ENCODE measurements at places on chromosomes 6 and 20.

DNA sequence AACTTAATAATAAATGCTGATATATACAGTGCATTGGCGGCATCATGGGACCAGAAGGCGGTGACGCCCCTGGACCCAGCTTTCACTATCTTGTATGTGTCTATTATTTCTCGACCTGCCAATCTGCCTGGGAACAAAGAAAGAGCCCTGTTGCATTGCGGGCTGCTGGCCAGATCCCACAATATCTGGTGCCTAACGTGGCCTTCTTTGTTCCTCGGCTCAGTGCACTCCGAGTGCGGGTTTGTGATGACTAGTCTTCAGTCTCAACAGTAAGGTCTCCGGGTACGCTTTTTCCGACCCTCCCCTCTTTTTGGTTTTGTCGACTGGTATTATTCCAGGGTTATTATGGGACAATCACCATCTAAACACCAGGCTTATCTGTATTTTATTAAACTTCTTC is 291.5 kb downstream of the TBC1D32 start:
- DNase-seq = no peak

DNA sequence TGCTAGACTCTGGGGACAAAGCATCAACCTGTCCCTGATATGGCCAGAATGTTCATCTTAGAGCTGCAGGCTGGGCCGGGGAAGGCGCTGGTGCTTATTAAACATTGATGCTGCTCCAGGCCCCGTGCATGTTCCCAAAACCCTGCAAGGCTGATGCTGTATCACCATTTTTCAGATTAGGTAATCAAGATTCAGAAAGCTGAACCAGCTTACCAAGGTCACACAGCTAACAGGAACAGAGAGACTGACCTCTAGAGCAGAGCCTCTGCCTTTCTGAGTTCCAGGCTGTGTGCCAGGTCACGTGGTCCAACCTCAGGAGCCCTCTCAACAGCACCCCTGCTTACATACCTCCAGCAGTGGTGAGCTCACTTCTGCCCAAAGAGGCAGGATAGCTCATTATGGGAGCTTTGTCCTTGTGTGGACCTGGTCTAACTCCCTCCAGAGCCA is 16.1 kb upstream of the VSTM2L start:
- no peak for DNase-seq

- no peak for DNase-seq
These were observed 871 bp upstream of the SYNDIG1 start for GRCh38 chr20:24468401-24469115.

GRCh38 chr6:71254323-71254722 is 34.3 kb upstream of the OGFRL1 start:
- peak; percentile 63 for DNase-seq

GRCh38 chr20:14445902-14446301 is 108.5 kb upstream of the FLRT3 start:
- no peak for DNase-seq

DNA sequence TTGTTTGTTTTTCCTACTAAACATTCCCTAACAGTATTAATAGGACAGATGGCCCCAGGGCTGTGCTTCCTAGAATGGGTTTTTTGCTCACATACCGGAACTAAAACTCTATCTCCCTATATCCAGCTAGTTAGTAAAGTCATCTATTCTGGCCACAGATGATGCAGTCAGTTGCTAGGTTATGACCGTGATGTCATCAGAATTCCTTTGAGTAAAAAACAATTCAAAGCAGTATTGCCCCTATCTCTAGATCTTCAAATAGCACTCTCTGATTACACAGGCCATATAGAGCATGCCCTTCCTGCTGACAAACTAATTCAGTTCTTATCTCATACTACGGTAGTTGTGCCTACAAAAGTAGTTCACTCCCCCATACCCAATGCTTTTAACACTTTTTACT is 17.9 kb upstream of the ZNF451 start:
- no peak for DNase-seq

DNA sequence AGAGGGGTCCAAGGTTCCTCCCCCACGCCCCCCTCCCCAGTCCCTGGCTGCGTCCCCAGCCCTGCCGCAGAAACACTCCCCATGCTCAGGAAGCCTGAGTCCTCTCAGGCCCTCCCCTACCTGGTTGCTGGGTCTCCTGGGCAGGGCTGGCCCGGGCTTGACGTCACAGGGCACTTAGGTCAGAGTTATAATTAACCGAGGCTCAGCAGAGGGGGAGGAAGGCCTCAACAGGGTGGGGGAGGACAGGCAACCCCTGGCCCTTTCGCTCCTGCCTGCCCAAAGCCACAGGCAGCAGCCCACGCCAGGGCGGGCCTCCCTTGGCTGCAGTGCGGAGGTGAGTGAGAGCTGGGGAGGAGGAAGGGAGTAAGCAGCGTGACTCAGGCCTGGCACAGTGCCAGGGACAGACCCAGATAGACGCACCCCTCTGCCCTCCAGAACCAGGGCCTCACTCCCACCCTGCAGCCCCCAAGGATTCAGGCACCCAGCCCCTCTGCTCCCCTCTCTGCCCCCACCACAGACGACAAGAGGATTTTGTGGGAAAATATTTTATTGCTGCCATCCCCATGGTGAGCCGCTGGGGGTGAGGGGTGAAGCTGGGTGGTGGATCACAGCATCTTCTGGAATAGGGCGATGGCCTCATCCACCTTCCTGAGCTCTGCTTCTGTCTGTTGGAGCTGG is at the start of gene VWA7:
TSS of gene VWA7 (minus strand) at position 340 of the 678 bp plus-strand sequence. CDS start 549 bp downstream, outside the sequence.
- peak; percentile 72 for DNase-seq

DNA sequence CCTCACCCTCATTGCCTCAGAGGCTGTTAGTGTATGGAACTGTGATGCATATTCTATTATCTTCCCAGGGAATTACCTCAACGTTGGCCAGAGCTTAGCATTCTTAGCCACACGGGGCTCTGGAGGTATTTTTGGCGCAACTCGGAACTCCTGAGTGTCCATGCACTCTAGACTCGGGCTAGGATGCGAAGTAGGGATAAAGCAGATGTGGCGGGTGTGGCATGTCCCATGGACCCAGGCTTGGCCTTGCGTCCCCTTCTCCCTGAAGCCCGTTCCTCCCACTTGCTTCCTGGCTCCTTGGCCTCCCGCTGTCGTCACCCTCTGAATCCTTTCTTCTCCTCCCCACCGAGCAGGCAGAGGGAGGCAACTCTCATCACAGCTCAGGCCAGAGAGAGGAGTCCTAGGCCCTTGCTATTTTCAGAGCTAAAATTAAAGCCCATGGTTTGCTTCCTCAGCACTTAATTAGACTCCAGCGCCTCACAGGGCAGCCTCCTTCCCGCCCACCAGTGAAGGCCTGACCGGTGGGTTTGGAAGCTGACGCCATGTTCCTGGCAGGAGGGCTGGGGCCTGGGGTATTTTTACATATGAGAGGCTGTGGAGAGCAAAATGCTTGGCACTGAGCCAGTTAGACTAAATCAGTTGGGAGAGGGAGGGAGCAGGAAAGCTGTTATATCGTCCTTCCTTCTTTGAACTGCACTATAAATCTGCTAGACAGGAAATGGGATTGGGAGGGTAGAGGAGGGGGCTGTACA is 138.7 kb downstream of the FOXO3 start:
- DNase-seq = peak; percentile 49

GRCh38 chr20:23623666-23624323 is 14.0 kb downstream of the CST3 start:
- no peak for DNase-seq

GRCh38 chr6:151451417-151451949 is 443 bp downstream of the RMND1 start:
- DNase-seq = no peak

GRCh38 chr20:32140603-32141002 is 31.1 kb downstream of the TM9SF4 start:
- no peak for DNase-seq

GRCh38 chr6:143166247-143166695 is 105.6 kb downstream of the AIG1 start:
- DNase-seq = no peak

GRCh38 chr20:53550280-53551187 is 43.1 kb downstream of the ZNF217 start:
- DNase-seq = no peak

DNA sequence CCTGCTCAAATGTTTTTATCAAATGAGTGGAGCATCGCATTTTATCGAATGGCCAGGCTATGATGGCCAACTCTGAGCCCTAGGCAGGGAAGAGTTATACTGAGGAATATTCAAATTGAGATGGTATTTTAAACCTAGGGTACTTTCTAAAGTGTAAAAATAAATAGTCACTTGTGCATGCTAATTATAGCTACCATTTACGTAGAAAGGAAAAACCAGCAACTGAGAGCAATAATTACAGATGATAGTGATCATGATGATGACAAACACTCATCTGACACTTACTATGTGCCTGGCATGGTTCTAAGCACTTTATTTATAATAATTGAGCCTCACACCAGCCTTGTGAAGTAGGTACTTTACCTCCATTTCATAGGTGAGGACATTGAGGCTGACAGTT is 455.7 kb downstream of the CD83 start:
- no peak for DNase-seq

- no peak for DNase-seq
These were observed 71.5 kb downstream of the SHLD1 start for GRCh38 chr20:5821627-5822215.

- DNase-seq = no peak
These were observed 28.4 kb upstream of the BTN3A2 start for GRCh38 chr6:26336355-26337198.

- no peak for DNase-seq
These were observed 39.0 kb upstream of the TBXT start for GRCh38 chr6:166206510-166207283.

DNA sequence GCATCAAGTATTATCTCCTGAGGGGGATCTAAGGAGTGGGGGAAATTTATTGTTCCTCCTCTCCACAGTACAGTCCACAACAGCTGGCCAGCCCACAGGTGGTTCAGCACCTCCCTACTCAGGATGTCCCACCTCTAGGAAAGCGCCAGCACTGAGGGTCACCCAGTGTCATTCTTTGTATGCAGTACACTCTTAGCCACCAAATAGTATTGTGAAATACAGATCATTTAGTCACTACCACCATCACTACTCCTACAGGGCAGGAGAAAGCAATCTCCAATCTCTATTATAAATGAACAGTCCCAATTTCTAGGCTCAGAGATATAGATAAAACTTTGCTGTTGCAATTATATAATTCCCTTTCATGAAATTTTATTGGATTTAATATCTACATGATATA is 6.3 kb upstream of the ZNF76 start:
- DNase-seq = no peak

DNA sequence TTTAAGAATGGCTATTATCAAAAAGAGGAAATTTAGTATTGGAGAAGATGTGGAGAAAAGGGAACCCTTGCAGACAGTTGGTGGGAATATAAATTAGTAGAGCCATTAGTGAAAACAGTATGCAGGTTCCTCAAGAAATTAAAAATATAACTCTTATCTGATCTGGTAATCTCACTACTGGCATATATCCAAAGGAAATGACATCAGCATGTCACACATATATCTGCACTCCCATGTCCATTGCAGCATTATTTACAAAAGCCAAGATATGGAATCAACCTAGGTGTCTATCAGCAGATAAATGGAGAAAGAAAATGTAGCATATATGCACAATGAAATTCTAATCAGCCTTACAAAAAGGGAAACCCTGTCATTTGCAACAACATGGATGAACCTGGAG is 2.6 kb downstream of the SIRPG start:
- DNase-seq = no peak

DNA sequence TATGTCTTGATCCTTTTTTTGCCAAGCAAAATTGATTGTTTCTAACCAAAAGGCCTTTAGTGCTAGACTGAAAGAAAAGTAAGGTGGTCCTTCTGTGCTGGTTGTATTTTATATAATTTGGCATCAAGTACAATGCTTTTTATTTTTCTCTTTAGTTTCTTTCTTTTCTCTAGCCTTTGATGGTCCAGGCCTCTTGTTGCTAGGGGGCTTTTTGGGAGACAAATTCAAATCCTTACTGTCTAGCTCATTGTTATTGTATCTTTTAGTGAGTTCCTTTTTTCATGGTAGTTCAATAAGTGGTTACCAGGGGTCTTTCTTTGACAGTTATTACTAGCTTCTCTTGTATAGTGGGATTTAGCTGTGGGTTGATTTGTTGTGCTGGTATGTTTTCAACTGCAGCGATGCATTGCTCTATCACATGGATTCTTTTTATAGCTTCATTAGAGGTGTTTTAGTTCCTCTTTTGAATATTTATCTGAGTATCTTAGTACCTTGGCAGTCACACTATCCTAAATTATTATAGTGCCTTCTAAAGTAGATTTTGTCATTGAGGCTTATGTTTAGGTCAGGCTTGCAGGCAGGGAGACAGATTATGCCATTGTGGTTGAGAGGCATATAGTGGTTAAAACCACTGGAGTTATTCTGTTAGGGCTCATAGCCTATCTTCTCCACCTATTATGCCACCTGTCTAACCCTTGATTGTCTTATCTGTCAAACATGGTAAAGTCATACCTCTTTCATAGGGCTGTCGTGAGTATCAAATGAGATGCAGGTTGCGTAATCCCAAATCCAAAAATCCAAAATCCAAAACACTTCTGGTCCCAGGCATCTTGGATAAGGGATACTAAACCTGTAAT is 49.5 kb downstream of the KCNS1 start:
- no peak for DNase-seq

DNA sequence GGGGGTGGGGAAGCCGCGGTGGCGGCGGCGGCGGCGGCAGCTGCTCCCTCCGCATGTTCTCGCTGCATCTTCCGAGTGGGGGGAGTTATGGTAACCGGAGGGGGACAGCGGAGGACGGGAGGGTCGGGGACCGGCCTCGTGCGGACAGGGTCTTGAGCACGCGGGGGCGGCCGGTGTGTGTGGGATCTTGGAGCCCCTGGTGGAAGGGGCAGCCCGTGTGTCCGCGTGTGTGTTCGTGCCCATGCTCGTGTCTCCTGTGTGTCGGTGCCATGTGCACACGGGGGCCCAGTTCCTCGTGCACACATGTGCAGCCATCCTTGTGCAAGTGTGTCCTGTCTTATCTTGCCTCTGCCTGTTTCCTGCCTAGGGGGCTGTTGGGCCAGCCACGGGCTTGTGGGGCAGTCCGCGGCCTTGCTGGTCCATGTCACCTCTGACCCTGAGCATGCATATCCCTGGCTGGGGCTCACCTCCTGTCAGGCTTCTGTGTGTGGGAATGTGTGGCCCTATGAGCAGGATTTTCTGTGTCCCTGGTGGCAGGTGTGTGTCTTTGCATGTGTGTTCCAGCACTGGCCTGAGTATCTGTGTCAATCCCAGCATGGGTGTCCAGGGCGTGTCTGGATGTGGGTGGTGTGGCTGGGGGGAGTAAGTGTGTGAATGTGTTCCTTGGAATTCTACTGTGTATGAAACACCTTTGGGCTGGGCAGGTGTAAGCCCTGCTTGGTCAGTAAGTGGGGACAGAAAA is 8.5 kb downstream of the SYNGAP1 start:
- no peak for DNase-seq

Data from NCI-H1105 (cell line).